ENCODE measurements at places on chromosomes 7 and 10. TPM values are rescaled to one million over a fixed set of nuclear protein-coding genes. Genes with fewer than 3 reads are reported as not detected.
A peak's percentile ranks its signal among the peaks of the same experiment; 100 is the strongest.

GRCh38 chr10:52644373-52645186, 128.0 kb downstream of the MBL2 start:
- no peak overlapping the region for H3K4me3 ChIP-seq
- DNase-seq = no peak
- H3K4me1 ChIP-seq = no peaks in the 10 kb centered on the region
- H3K27ac ChIP-seq = no peak overlapping the region
- H3K27me3 ChIP-seq = no peaks in the 10 kb centered on the region
- no peaks in the 10 kb centered on the region for H3K36me3 ChIP-seq

DNA sequence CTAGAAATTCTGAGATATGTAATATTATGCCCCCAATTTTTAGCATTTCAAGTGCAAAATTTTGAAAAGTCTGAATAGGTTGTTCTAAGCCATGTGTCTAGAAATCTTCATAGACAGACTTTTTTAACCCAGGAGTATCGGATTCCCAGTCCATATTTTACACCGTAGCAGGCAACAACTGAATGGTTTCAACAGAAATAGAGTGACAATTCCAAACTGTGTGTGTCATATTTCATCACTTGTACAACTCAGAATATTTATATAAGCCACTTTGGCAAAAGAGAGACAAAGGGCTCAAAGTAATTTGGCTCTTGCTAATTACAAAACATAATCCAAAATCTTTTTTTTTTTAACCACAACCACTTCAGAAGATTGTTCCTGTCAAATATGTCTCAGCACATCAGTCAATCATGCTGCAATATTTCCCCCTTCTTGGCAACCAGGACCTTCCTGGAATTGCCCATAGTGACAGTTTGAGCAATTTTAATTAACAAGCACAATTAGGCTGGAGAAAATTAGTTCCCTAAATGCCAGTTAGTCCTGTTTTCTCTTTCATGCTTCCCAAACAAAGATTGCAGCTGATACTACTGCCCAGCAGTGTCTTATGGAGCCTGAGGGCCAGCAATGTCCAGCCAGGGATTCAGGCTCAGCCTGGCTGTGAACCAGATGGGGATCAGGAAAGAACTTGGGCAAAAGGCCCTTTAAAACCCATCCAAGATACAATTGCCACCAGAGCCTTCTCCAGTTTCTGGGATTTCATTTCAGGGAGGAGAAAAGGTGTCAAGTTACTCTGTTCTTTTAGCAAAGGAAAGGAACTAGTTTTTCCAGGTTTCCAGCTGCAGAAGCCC, 533.3 kb upstream of the GHITM start:
- no peak overlapping the region for H3K4me3 ChIP-seq
- H3K27me3 ChIP-seq = no peaks in the 10 kb centered on the region
- DNase-seq = no peak
- no peaks in the 10 kb centered on the region for H3K36me3 ChIP-seq
- H3K27ac ChIP-seq = no peak overlapping the region
- no peaks in the 10 kb centered on the region for H3K4me1 ChIP-seq

DNA sequence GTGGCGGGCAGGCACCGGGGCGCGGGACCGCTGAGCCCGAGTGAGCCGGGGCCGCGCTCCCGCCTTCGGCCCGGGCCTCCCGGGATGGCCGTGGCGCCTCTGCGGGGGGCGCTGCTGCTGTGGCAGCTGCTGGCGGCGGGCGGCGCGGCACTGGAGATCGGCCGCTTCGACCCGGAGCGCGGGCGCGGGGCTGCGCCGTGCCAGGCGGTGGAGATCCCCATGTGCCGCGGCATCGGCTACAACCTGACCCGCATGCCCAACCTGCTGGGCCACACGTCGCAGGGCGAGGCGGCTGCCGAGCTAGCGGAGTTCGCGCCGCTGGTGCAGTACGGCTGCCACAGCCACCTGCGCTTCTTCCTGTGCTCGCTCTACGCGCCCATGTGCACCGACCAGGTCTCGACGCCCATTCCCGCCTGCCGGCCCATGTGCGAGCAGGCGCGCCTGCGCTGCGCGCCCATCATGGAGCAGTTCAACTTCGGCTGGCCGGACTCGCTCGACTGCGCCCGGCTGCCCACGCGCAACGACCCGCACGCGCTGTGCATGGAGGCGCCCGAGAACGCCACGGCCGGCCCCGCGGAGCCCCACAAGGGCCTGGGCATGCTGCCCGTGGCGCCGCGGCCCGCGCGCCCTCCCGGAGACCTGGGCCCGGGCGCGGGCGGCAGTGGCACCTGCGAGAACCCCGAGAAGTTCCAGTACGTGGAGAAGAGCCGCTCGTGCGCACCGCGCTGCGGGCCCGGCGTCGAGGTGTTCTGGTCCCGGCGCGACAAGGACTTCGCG, 534 bp downstream of the FZD9 start:
- H3K27ac ChIP-seq = no peak overlapping the region
- peaks cover 6% of the 10 kb centered on the region for H3K4me1 ChIP-seq
- DNase-seq = no peak
- H3K4me3 ChIP-seq = peak overlapping the region; percentile 48

- no peak overlapping the region for H3K4me3 ChIP-seq
- no peak overlapping the region for H3K27ac ChIP-seq
- H3K36me3 ChIP-seq = no peaks in the 10 kb centered on the region
- no peak for DNase-seq
Observed at GRCh38 chr7:97187067-97187466, 69.6 kb downstream of the SDHAF3 start.

DNA sequence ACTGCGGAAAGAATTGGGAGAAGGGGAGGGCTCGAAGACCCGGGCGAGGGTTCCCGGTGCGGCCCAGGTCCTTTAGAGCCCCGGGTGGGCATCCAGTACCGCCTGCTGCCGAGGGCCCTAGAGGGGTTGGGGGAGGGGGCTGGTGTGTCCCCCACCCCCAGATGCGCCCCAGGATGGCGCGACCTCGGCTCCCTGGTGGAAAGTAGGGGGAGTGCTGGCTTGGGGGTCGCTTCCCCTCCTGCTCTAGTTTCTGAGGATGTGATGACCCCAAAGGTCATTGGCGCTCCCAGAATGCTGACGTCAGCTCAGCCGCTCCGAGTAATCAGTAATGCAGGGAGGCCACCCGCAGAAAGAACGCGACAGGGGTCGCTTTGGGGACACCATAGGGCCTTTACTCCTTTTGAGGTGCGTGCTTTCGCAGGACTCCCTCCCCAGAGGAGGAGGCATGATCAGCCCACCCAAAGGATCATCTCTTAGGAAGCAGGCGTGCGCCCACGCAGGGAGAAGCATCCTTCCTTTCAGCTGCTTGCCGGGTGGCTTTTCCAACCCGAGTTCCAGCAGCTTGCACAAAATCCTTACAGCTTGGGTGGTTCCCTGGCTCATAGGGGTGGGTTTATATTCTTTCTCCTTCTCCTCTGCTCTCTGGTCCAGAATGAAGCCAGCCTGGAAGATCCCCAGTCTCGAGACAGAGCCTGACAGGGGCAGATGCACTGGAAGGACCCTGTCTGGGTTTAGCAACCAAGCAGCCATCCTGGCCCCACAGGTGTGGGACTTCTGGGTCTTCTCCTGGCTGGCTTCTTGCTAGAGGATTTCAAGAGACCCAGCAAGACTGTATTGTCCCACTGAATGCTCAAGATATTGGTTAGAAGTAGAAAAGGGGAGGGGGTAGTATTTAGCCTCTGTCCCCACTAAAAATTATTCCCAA, 1.3 kb upstream of the PRKAG2 start:
- H3K27me3 ChIP-seq = no peaks in the 10 kb centered on the region
- no peaks in the 10 kb centered on the region for H3K36me3 ChIP-seq
- H3K4me1 ChIP-seq = peaks cover 18% of the 10 kb centered on the region
- H3K4me3 ChIP-seq = peak overlapping the region; percentile 73

DNA sequence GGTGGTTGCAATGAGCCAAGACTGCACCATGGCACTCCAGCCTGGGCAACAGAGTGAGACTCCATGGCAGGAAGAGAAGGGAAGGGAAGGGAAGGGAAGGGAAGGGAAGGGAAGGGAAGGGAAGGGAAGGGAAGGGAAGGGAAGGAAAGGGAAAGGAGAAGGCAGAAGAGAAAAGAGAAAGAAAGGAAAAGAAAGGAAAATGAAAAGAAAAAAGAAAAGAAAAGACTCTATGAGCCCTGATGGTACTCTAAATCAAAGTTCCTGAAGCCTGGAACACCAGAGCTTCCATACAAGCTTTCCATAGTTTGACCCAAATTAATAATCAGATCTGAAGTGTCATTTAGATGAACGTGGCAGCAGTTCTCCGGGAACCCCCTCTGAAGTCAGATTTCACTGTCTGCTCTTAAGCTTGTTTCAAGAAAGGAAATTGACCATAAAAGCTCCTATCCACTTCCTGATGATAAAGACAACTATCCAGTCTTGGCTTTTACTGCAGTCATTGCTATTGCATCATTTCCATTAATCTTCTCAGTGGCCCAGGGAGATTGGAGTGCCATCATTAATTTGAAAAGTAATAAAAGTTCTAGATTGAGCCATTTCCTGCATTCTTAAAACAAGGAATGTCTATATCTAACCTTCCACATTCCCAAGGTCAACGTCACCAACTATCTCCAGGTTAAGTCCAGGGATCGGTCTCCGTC, 44.2 kb upstream of the FRMD4A start:
- no peaks in the 10 kb centered on the region for H3K36me3 ChIP-seq
- DNase-seq = no peak
- no peak overlapping the region for H3K4me3 ChIP-seq

DNA sequence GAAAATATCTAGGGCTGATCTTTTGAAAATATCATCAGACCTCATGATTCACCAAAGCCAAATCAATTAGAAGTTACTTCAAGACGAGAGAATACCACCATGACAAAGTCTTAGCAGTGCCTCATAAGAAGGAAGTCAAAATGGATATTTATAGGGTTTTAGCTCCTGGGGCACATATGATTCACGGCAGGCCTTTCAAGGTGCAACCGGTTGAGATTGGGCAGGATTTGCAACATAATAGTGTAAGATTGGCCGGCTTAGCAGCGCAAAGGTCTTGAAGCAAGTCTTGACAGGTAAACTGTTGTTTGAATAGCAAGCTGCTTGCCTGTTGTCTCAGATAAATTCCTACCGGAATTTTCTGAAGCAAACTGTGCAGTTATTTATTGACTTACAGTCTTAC, 17.5 kb downstream of the ADRB1 start:
- no peaks in the 10 kb centered on the region for H3K36me3 ChIP-seq
- H3K4me3 ChIP-seq = no peak overlapping the region
- H3K4me1 ChIP-seq = peaks cover 36% of the 10 kb centered on the region
- no peak for DNase-seq
- no peak overlapping the region for H3K27ac ChIP-seq

DNA sequence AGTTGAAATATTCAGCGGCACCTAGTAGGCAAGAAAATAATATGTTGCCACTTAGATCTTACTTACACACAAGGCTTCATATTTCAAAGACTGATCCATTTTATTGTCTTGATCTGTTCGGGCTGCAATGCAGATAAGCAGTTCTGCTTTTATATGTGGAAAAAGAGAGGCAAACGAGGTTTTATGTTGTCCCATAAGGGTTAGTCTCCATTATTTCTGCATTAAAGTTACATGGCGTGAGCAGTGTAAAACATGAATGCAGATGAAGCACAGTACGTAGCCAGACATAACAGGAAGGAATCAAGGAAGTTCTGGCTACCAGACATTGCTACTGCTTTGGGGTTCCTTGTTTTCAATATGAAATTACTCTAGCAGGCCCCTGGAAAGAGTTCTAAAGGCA, 224.8 kb downstream of the BBS9 start:
- DNase-seq = no peak
- no peak overlapping the region for H3K4me3 ChIP-seq
- no peak overlapping the region for H3K27ac ChIP-seq

- no peak overlapping the region for H3K27ac ChIP-seq
- H3K4me1 ChIP-seq = no peaks in the 10 kb centered on the region
- H3K4me3 ChIP-seq = no peak overlapping the region
- DNase-seq = no peak
- no peaks in the 10 kb centered on the region for H3K27me3 ChIP-seq
- no peaks in the 10 kb centered on the region for H3K36me3 ChIP-seq
Observed at GRCh38 chr7:133183042-133183794, 69.7 kb upstream of the EXOC4 start.

- H3K27ac ChIP-seq = no peak overlapping the region
- no peak overlapping the region for H3K4me3 ChIP-seq
- no peaks in the 10 kb centered on the region for H3K27me3 ChIP-seq
- H3K4me1 ChIP-seq = no peaks in the 10 kb centered on the region
- no peak for DNase-seq
Observed at GRCh38 chr7:37097983-37098382, 350.7 kb downstream of the ELMO1 start.

- no peak overlapping the region for H3K4me3 ChIP-seq
- no peak overlapping the region for H3K27ac ChIP-seq
- DNase-seq = no peak
- H3K4me1 ChIP-seq = no peaks in the 10 kb centered on the region
- H3K36me3 ChIP-seq = no peaks in the 10 kb centered on the region
Observed at GRCh38 chr7:103396471-103396870, 49.0 kb downstream of the PSMC2 start.

- H3K4me3 ChIP-seq = no peak overlapping the region
- no peaks in the 10 kb centered on the region for H3K36me3 ChIP-seq
- H3K4me1 ChIP-seq = no peaks in the 10 kb centered on the region
- DNase-seq = no peak
Observed at GRCh38 chr7:153934629-153935028, 117.6 kb upstream of the DPP6 start.

- H3K36me3 ChIP-seq = no peaks in the 10 kb centered on the region
- H3K4me1 ChIP-seq = no peaks in the 10 kb centered on the region
- H3K4me3 ChIP-seq = no peak overlapping the region
- H3K27ac ChIP-seq = no peak overlapping the region
Observed at GRCh38 chr7:20293336-20293735, 37.4 kb upstream of the ITGB8 start.

DNA sequence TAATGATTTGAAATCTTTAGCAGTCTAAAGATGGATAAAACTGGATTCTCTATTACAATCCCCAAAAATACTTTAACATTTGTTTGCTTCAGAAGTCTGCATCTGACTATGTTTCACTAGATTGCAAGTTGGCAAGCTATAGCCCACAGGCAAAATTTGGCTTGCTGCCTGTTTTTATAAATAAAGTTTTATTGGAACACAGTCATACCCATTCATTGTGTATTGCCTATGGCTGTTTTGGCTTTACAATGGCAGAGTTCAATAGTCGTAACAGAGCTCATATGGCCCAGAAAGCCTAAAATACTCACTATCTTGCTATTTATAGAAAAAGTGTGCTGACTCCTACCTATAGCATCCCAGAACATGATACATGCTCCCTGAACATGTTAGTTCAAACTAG, 89.0 kb upstream of the GPR141 start:
- no peak overlapping the region for H3K4me3 ChIP-seq
- no peaks in the 10 kb centered on the region for H3K4me1 ChIP-seq
- no peak overlapping the region for H3K27ac ChIP-seq
- no peaks in the 10 kb centered on the region for H3K36me3 ChIP-seq
- H3K27me3 ChIP-seq = no peaks in the 10 kb centered on the region

GRCh38 chr10:71838264-71839211, 12.5 kb downstream of the PSAP start:
- H3K27me3 ChIP-seq = no peaks in the 10 kb centered on the region
- DNase-seq = no peak
- H3K4me3 ChIP-seq = no peak overlapping the region
- H3K4me1 ChIP-seq = peaks cover 99% of the 10 kb centered on the region
- H3K27ac ChIP-seq = no peak overlapping the region

GRCh38 chr7:64747802-64748201, 46.4 kb upstream of the ZNF138 start:
- no peak overlapping the region for H3K27ac ChIP-seq
- no peak overlapping the region for H3K4me3 ChIP-seq
- no peaks in the 10 kb centered on the region for H3K27me3 ChIP-seq
- no peak for DNase-seq
- H3K36me3 ChIP-seq = no peaks in the 10 kb centered on the region

YAE1 gene
- 18.1 TPM for total RNA-seq

SSBP1 gene
- 65.2 TPM for total RNA-seq

ACSM6 gene
- total RNA-seq = not detected

LRRC18 gene
- 3.3 TPM for total RNA-seq

NODAL gene
- total RNA-seq = not detected

MYL7 gene
- total RNA-seq = 1.6 TPM

SUV39H2 gene
- total RNA-seq = 4.3 TPM

AHCYL2 gene
- 91.0 TPM for total RNA-seq

ITIH5 gene
- 14.8 TPM for total RNA-seq

PRPS1L1 gene
- not detected for total RNA-seq

GHRHR gene
- not detected for total RNA-seq

Measured in lower lobe of right lung (tissue), 2 donors.